Activated CD4-positive, alpha-beta T cell treated with anti-CD3 and anti-CD28 coated beads, Interleukin-2, Interleukin-4, amounts not matched to agents 100 ng/mL and 50 ng/mL, durations not matched to agents 16 hours and 8 hours (primary cell): ENCODE measurements at places on chromosomes 13 and 19.
A peak's percentile ranks its signal among the peaks of the same experiment; 100 is the strongest.

DNA sequence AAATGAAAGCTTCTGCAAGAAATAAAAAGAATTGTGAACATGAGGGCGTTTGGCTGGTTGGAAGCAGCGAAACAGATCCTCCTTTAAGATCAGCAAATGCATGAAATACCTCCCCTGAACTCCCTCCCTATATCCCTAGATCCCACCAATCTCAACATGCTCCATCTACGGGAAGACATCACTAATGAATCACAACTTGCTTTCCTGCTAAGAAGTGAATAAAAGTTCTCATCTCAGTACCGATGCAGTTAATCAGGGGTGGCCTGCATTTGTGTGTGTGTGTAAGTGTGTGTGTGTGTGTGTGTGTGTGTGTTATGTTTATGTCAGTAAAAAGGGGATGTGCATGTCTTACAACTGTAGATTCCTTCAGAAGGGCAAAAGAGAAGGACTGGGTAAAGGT lies 238.7 kb downstream of the LIG4 start:
- no peak for DNase-seq

- DNase-seq, result no peak
These were observed 16.4 kb downstream of the HDGFL2 start for GRCh38 chr19:4488496-4488895.

DNA sequence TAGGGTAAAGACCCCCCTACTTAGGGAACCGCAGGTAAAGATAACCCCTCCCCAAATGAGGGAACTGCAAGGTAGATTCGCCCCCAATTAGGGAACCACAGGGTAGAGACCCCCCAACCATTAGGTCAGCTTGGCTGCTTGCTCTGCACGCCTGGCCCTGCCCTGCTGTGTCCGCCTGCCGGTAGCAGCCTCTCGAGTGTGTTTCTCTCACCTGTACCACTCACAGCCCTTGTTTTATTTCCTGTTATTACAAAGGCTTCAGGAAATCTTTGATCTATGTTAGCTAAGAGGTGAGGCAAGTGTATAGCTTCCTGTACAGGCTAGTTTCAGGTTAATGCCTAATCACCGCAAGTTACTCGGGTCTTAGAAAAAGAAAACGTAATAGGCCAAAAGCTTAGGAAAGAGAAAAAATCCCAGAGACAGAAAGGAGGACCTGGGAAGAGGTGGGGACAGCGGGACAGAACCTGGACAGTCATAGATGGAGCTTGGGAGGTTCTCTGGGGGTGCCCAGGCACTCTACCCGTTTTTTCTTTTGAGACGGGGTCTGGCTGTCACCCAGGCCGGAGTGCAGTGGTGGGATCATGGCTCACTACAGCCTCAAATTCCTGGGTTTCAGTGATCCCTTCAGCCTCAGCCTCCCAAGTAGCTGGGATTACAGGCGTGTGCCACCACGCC lies 23.1 kb upstream of the EIF3G start:
- DNase-seq, result peak; percentile 38

DNA sequence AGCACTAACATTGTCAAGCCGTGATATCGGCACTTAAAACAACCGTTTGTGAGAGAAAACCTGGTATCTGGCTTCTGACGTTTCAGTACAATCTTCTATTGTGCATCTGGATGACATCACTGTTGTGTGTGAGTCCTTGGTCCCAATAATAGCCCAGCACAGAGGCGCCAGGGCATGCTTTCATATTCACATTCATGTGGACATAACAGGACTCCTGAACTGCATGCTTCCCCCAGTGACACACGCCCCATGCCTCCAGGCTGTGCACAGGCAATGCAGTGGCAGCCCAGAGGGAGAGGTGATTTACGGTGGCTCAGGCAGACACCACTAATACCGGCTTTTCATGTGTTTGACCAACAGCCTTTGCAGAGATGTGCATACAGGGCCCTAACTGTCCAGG lies 58.1 kb downstream of the MRPL57 start:
- DNase-seq, result no peak

DNA sequence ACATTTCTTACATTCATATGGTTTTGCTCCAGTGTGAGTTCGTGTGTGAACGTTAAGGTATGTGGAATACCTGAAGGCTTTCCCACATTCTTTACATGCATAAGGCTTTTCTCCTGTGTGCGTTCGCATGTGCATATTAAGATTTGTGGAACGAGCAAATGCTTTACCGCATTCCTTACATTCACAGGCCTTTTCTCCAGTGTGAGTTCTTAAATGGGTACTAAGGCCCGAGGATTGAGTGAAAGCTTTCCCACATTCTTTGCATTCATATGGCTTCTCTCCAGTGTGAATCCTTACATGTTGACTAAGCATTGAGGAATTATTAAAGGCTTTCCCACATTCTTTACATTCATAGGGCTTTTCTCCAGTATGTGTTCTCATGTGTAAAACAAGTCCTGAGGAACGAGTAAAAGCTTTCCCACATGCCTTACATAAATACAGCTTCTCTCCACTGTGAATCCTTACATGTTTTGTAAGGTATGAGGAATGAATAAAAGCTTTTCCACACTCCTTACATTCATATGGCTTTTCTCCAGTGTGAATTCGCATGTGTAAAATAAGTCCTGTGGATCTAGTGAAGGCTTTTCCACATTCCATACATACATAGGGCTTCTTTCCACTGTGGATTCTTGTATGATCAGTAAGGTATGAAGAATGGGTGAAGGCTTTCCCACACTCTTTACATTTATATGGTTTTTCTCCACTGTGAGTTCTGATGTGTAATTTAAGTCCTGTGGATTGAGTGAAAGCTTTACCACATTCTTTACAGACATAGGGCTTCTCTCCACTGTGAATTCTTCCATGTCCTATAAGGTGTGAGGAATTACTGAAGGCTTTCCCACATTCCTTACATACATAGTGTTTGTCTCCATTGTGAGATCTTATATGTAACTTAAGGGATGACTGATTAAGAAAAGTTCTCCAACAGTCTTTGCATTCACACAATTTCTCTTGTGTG lies 10.7 kb downstream of the ZNF846 start:
- no peak for DNase-seq
